ENCODE measurements at places on chromosomes 6 and 20.

DNA sequence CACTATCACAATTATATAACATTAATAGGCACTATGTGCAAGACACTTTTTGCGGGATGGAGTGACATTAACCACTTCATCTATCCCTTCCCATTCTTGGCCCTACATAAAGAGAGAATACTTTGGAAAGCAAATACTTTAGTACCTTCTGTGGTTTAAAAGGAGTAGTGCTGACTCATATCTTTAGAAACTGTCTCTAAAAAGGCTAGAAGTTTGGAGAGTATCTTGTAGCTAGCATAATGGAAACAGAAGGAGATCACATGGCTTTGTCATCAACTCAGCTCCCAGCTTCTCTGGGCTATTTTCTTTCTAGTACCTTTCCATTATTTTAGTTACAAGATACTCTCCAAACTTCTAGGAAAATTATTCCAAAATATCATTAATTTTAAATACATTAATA, 157.5 kb downstream of the ADGRG6 start:
- no peak for DNase-seq

DNA sequence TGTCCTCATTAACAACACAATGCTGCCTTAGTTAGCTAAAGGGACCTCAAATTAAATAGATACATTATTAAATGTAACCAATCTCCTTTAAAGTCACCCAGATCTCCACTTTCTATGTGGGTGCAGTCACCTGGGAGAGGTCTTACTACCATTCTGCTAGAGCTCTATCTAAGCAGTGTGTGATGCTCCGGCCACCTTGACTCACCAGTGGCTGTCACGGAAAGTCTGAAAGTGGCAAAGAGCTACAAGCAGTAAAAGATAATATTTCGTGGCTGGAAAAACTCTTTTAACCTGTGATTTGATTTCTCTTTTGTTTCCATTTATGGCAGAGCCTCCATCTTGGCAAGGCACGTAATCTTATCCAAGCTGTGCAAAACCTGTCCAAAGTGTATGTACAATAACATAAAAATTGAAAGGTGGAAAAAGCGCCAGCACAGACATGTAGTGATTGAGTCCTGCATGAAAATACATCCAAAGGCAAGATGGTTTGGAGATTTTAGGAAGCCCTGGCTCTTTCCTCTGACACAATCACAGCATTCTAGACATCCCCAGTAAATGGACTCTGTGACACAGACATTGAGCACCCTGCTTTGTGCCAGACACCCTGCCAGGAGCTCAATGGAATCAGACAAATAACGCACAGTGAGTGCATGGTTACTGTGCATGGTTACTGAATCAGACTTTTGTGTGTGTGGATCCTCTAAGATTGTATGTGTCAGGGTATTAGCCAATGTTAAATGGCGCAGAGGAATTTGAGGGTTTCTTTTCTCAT, 116.6 kb downstream of the ADAT2 start:
- DNase-seq = no peak

- DNase-seq = no peak
These were observed 541.2 kb downstream of the QKI start for GRCh38 chr6:163955756-163956155.

- DNase-seq = no peak
These were observed 94.4 kb downstream of the ADGRB3 start for GRCh38 chr6:68729377-68729903.

- DNase-seq = no peak
These were observed 837 bp upstream of the OSER1 start for GRCh38 chr20:44211177-44212039.

DNA sequence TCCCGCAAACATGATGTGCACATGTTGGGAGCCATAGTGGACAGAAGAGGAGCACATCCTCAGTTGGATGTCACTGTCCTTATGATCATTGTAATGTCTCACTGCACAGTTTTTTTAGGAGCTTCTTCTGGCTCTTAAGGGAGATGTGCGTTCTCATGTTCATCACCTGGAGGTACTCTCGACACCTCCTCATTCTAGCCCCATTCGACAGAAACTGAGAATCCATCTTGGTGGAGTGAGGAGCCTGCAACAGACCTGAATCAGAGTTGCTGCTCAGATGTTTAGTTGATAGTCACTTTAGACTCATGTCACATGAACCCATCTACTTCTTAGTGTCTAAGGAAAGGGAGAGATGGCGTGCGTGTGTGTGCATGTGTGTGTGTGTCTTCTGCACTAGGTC, 2.3 kb upstream of the BMP6 start:
- DNase-seq = no peak

GRCh38 chr20:48728042-48728825, 99.6 kb downstream of the PREX1 start:
- DNase-seq = no peak

- DNase-seq = peak; percentile 96
These were observed at the start of gene HINT3 for GRCh38 chr6:125956506-125957390. Gene HINT3 (plus strand): TSS chr6:125956770. CDS start chr6:125956978, 208 bp downstream.

GRCh38 chr6:137870308-137870644, 3.2 kb downstream of the TNFAIP3 start:
- DNase-seq = no peak

DNA sequence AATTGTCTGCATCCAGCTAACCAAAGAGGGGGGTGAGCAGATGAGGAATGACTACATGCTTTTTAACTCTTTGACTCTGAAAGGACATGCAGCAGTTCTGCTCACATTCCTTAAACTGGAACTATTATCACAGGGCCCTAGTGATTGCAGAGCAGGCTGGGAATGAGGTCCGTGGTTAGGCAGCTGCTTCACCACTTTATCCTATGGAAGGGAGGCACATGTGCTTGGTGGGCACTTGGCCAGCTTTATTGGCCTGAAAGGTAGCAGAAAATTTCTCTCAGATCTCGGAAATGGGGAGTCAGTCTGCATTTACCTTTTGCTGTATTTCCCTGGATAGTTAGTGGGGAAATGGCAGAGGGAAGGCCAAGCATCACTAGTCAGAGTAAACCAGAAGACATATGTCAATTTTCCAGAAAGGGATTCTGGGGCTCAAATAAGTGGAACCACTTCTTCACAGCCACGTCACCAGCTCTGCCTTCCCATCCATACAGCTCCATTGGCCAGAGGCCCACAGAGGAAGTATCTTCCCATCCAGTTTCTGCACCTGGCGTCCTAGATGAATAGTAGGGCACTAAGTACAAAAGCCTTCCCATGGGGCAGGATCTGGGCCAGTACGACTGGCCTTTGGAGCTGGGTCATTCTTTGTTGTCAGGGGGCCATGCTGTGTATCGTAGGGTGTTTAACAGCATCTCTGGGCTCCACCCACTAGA, 444.8 kb downstream of the PTPRT start:
- no peak for DNase-seq

GRCh38 chr20:23753589-23753988, 2.9 kb upstream of the CST1 start:
- DNase-seq = no peak

DNA sequence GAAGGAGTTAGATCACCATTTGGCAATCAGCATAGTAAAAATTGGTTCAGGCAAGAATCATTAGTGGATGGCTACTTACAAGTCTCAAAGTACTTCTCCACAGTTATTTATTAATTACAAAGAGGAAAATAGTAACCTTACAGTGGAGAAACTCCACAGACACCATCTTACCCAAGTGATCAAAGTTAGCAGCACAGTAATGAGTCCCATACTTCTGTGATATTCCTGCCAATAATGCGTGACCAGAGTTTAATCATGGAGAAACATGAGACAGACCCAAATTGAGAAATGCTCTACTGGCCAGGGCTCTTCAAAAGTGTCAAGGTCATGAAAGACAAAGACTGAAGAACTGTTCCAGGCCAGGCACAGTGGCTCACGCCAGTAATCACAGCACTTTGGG, 9.5 kb downstream of the TBC1D7 start:
- DNase-seq = no peak

DNA sequence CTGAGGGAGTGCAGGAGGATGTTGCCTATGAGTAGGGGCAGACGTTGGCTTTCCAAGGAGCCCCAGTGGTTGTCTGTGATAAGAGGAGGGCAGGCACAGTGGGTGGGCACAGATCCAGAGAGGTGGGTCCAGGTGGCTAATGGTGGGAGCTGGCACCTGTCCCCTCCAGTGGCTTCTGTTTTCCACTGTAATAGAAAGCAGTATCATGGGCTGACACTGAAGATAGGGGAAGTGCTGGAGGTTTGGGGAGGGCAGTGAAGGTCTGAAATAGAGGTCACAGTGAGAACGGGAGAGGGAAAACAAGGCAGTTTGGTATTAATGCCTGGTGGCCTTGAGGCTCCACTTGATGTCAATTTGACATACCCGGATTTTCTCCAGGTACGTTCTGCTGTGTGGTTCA, 10.5 kb upstream of the TXNDC5 start:
- no peak for DNase-seq

GRCh38 chr6:46926481-46926880, 4.7 kb upstream of the ADGRF5 start:
- no peak for DNase-seq

- DNase-seq = no peak
These were observed 7.4 kb upstream of the PNRC1 start for GRCh38 chr6:89073014-89073620.

- DNase-seq = no peak
These were observed 16.6 kb downstream of the SYNDIG1 start for GRCh38 chr20:24485981-24486380.

GRCh38 chr6:24718449-24719124, 367 bp downstream of the C6orf62 start:
- no peak for DNase-seq

DNA sequence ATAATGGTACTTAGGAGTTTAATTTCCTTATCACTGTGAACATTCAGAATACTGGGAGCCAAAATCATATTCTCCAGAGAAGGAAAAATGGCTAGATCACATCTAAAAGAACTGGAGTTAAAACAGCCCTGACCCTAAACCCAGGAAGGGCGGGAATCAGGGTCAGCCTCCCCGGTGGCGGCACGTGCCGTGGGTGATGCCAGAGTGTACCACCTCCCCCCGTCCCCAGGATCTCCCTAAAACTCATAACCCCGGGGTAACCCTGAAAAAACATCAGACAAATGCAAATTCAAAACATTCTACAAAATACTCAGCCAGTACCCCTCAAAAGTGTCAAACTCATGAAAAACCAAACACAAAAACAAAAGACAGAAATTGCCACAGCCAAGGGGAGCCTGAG, 148.3 kb downstream of the DLL1 start:
- DNase-seq = no peak

DNA sequence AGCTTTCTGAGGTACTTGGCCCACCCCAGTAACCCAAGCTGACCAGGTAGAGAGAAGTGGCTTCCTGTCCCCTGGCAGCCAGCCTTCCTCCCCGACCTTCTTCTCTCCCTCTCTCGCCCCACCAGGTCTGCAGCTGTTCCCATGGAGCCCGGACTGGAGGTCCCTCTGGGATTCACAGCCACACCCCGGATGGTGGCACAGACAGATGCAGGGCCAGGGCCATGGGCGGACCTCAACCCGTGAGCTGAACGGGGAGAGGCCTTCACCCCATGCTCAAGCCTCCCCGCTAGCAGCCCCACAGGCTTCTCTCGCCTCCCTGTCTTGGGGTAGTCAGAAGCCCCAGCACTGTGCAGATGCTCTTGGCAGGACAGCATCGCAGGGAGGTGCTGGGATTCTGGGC, 41.3 kb downstream of the CPXM1 start:
- DNase-seq = no peak

DNA sequence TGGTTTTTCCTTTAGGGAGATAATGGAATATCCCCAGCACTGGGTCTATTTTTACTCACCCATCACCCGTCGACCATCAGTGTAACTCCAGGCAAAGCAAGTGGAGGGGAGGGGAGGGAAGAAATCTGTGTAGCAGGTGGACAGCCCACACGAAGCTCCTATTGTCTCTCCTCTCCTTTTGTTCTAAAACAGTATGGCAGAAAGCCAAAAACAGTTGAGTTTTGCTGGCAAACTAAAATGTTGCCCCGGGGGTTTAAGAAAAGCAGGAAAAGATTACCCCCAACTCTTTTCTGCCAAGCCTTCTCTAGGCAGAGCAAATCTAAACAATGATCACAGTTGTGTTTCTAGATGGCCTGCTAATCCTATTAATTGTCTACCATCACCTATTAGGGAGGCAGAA, 89.7 kb downstream of the PREP start:
- no peak for DNase-seq

GRCh38 chr6:100886076-100886475, 4.9 kb upstream of the ASCC3 start:
- no peak for DNase-seq

DNA sequence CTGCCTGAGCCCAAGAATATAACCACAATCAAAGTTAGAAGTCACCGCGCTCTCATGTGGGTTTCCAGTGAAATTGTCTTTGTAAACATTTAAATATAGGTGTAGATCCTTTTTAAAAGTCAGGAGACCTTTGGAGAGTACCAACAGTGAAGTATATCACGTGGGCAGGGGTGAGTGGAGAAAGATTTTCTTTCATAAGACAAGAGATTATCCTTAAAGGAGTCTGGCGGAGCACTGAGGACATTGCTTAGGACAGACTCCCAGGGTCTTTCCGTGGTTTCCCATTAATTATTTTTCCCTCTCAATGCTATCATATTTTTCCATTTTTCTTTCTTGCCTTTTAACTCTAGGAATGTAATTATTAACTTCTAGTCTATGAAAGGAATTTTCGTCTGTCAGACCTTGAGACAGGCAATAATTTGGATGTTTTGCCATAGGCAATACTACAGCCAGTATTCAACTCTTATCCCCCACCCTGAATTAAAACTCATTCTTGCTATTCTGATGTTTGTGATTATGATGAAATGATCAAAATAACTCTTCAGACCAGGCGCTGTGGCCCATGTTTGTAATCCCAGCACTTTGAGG, 31.4 kb downstream of the DCBLD1 start:
- DNase-seq = no peak

DNA sequence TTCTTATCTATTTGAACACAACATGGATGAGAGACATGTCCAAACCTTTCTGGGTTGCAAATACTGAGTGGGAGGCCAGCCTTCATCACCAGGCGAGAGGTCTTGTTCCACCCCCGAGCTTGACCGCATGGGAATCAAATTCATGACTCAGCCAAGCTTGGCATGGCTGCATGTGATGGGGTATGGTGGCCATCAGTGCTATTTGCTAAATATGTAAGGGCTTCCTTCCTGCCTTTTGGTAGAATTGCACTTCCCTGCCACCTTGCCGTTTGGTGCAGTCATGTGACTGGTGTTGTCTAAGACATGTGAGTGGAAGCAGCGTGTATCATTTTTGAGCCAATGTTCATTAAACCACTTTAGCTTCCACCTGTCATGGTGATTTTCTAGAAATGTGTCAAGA, 508.9 kb upstream of the SULF2 start:
- no peak for DNase-seq

- DNase-seq = no peak
These were observed 4.2 kb downstream of the MAPRE1 start for GRCh38 chr20:32823737-32824588.

- DNase-seq = no peak
These were observed 8.8 kb upstream of the ABRACL start for GRCh38 chr6:139019722-139020121.

- DNase-seq = no peak
These were observed 194.0 kb downstream of the TRIM27 start for GRCh38 chr6:28729501-28730402.

GRCh38 chr20:49207076-49207475, 12.1 kb upstream of the DDX27 start:
- no peak for DNase-seq

DNA sequence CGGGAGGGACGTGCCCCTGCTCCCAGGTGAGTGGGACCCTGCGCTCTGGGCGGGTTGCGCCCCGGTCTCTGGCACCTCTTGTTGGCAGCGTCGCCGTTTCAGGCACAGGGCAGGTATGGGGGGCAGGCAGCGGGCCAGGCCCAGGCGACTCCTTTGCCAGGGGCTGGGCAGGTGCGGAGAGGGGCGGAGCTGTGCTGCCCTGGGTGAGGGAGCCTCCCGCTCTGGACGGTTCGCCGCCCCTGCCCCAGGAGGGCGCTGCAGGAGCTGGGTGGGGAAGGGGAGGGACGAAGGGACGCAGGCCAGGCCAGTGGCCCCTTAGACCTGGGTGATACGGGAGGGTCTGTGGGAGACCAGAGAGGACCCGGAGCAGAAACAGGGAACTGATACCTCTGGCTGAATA, 663.9 kb upstream of the DEFB115 start:
- no peak for DNase-seq

Measured in omental fat pad (tissue), 4 donors.